G401 (cell line): ENCODE measurements at places on chromosomes 5 and 9. TPM values are rescaled to one million over a fixed set of nuclear protein-coding genes. Genes with fewer than 3 reads are reported as not detected.

Gene ADAMTS2
- not detected in 2 replicates for total RNA-seq

Gene RELL2
- 9.9 and 21.2 TPM in 2 replicates for total RNA-seq

- no peak for DNase-seq
Observed at GRCh38 chr5:1892211-1892610, 9.5 kb upstream of the IRX4 start.

DNA sequence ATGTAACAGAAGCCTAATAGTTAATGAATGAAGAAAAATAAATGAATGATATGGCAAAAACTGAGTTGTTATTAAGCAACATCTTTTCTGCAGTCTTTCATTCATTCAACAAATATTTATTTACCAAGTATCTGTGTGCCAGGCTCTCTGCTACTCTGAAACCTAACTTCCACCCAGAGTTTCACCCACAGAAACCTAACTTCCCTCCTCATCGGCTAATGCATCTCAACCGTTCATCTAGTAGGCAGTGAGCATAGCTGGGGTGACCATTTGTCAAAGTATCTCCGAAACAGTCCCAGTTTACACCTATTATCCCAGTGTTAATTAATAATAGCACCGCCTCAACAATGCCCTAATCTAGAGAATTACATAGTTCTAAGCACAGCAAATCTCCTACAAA is 1.5 kb downstream of the TTC39B start:
- DNase-seq = peak; percentile 20

DNA sequence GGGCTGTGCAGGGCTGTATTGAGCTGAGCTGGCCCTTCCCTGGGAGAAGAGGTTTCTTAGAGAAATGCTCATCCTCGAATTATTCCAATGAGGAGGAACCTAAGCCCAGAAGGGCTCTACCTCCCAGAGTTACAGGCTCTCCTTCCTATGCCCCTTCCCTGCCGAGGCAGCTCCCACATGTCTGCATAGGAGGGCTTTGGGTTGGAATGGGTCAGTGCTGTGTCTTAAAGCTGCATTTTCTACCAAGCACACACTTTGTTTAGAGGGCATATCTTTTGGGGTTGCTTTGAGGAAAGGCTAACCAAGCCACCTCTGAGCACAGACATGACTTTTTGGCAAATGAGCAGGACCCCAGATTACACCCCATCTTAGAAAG is 9.1 kb downstream of the NEK6 start:
- DNase-seq = no peak
